Cardiac fibroblast (primary cell): ENCODE measurements at places on chromosomes 6 and 20.

DNA sequence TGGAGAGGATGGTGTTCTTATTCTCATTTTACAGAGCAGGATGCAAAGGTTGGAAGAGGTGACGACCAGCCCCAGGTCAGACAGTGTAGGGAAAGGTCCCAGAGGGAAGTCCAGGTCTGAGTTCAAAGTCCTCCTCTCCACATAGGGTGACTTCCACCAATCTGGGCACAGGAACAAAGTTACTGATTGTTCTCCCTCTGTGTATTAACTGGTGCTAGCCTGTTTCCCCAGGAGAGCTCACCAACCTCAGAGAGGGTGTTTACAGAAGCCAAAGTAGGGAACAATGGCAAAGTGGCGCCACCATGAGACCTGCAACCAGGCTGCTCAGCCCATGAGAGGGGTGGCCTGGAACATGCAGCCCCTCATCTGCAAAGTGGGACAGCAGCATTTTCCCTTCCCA is 16.8 kb upstream of the SIRPB1 start:
- no peak for DNase-seq

GRCh38 chr20:12695937-12696336 is 312.8 kb upstream of the SPTLC3 start:
- DNase-seq: no peak

GRCh38 chr6:136007345-136007744 is 155.8 kb downstream of the PDE7B start:
- DNase-seq: no peak

GRCh38 chr6:44381739-44382138 is 5.8 kb upstream of the CDC5L start:
- DNase-seq: peak; percentile 31

DNA sequence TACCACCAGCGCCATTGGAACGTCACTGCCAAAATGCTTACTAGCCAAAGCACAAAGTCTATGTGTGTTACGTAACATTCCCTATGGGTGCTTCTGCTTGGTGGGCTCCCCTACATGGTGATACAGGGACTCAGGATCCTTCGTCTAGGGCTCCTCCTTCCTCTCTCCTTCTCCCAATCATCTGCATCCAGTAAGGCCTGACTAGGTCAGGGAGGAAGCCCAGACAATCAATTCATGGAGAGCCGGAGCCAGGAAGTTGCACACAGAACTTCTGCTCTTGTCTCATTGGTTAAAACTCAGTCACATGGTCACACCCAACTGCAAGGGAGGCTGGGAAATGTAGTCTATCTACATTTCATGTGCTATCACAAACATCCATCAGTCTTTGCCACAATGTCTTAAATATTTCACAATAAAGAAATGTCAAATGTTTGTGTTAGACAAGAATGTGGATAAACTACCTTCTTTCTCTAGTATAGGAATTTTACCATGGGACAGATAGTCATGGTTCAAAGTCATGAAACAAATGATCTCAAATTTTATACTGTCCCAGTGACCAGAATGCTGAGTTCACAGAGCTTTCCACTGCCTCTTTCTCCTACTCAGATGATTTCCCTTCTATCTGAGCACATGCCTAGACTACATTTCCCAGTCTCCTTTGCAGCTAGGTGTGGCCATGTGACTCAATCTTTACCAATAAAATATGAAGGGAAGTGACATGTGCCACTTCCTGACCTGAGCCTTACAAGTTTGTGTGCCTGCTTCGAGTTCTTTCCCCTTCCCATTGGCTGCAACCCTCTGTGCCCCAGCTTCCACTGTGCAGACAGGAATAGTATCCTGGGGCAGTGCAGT is 9.3 kb upstream of the KCNK15 start:
- peak; percentile 90 for DNase-seq

DNA sequence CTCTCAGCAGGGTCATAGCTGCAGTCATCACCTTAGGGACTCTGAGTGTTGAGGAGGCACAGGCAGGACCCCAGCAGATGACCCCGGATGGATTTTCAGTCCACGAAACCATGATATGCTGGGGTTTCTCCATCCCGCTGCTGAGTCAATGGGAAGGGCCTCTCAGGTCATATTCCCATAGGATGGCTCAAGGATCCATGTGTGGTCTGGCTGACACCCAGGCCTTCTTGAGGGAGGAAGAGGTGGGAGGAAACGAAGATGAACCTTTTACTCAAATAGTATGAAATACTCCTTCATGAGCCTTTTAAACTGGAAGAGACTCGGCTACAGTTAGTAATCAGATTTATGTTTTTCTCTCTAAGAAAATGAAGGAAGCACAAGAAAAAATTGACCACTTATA is 10.3 kb upstream of the RALY start:
- DNase-seq: peak; percentile 22

- DNase-seq: no peak
Measured at GRCh38 chr20:34642009-34642408, 34.9 kb downstream of the PIGU start.

DNA sequence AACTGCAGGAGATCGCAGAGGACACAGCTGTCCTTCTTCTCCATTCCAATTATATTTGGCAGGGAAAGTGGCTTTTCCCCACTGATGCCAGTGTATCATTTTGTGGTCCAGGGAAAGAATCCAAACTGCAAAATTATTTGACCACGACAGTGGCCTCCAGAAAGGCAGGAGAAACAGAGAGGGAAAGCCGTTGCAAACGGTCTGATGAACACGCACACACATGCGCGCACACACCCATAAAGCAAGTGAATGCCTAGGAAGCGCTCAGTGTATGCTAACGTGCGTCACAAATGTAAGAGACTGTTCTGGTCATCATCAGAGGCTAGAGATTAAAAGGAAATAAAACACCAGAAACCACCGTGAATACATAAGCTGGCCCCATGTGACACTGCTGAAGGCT is 54.0 kb downstream of the NPEPL1 start:
- DNase-seq: no peak

DNA sequence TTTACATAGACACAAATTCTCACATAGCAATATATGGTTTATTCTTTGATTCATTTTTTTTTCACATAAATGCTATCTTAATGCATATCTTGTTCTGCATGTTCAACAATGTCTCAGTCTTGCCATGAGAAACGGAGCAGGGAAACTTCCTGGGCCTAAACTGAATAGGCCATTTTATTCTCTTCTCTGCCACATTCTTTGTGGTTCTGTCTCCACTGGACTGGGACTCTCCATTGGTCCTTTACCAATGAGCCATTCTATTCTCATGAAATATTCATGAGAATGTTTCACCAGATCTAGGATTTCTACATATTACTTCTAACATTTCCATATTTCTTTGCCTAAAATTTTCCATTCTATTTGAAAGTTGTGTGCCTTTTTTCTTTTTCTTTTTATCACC is 42.8 kb downstream of the LAMA2 start:
- no peak for DNase-seq

DNA sequence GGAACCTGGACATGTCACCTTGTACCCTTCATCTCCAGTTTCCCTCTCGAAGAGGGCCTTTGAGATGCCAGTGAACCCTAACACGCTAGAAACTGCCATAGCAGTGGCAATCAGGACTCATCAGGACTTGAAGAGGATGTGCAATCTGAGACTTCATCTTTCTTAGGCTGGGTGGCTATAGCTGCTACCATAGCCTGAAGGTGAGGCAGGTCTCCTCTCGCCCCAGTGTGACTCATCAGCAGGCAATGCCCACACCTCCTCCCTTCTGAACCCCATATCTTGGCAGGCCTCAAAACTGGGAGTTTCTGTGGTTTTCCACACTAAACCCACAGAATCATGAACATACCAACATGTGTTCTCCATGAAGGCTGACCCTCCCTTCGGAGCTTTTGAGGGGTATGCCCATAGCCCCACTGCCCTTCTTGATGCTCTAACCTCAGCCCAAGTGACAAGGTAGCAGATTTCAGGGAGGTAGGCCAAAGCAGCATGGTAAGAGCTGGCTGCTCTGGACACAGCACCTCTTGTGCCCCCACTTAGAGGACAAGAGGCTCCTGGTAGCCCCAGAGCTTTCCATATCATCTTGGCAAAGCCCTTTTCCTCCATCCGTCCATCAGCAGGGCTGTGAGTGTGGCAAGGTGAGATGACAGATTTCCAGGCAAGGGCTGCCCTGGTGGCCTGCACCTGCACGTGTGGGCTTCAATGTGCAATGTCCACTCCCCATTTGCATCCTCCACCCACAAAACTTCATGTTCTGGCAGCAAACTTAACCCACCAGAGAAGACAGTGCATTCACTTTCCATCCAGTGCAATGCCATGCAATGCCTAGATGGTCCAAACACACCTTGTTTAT is 2.6 kb downstream of the BLCAP start:
- no peak for DNase-seq

GRCh38 chr6:132132924-132133639 is 181.9 kb upstream of the CCN2 start:
- peak; percentile 51 for DNase-seq

DNA sequence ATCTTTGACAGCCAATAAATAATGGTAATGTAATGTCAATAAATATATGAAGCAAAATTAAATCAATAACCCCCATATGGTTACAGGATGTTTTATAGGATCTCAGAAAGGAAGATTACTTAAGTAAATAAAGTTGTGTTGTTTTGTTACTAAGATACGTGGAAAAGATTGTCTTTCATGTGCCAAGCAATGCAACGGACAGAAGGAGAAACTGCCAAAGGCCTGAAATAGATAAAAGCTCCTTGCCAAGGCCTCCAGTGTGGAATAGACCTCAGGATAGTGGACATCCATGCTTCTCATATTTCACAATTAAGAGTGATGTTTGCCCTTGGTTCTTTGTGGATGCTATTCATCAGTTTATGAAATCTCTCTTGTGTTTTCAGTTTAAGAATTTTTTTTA is 16.4 kb upstream of the FNDC1 start:
- no peak for DNase-seq

GRCh38 chr20:1998715-1999114 is 4.9 kb upstream of the PDYN start:
- DNase-seq: no peak

DNA sequence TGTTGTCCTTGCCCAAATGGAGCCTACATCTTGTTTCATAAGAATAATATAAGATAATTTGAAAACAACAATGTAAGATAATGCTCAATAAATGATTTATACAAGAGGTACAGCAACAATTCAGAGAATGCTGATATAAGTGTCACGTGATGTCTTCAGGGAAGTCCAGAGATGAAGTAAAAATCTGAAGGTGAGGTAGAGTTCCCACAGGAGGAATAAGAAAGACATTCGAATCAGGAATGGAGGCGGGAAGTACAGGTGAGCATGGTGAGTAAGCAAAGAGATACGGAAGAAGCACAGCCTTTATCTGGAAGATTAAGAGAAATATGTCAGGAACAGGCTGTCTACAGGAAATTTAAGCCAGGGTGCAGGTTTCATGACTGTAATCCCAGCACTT is 165.9 kb upstream of the MARCKS start:
- DNase-seq: no peak

DNA sequence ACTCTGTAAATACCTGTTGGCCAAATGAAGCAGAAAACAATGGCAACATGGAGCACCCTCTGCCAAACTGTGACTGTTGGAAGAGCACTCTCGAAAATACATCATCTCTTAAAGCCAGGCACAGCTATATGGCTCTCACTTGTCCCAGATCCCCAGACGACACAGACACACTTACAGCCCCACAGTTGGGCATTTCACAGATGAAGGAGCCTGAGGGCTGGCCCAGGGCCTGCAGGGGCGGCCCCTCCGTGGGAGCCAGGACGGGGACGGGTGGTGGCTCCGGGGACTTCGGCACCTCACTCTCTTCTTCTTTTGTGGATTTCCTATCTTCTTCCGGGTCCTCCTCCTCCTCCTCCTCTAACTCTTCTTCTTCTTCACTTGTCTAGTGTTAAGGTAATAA is 18.4 kb upstream of the MRPS10 start:
- DNase-seq: no peak

DNA sequence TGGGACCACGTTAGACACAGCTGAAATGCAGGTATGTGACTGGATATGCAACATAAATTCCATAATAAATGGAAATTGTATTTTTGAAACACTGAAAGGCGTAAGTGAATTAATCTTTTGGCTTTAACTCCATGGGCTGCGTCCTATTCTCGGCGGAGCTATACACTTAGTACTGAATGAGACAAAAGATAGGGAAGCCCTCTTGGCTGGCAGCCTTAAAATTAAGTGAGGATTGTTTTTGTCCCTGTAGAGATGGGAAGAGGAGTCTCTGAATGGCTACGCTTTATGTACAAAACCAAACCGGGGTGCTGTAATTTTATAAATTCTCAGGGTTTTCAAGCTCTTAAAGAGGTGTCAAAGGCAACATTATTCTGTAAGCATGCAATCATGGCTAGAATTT is 429.8 kb downstream of the QKI start:
- no peak for DNase-seq

- no peak for DNase-seq
Measured at GRCh38 chr6:131574686-131575085, 1.7 kb downstream of the ARG1 start.

- no peak for DNase-seq
Measured at GRCh38 chr6:66418906-66419305, 711.9 kb upstream of the EYS start.

DNA sequence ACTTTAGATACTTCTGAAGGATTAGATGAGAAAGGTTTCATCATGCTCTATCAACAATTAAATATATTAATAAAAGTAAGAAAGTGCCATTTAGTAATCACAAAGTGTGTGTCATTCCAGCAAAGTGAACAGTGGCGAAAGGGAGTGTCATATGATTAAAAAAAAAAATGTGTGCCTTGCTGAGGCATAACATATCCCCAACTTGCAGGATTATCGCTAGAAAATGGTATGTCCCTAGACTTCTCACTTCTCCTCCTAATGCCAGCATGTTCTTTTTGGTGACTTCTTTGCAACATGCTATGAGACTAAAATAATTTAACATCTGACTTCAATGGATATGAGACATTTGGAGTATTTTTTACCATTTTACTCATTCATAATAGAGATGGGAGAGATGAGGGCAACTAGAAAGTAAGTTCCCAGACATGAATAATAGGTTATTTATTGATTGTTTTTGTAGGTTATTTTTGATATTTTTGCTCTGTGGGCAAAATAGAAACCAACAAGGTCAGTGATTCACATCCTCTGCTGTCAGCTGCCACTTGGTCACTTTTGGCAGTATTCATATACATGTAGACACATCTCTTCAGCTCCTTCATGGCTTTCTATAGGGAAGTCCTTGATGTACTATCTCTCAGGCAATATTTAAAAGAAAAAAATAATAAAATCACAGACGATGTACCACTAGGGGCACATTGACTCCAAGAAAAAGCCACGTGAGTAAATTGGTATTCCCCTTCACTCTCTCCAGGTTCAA is 370.1 kb downstream of the BMP2 start:
- DNase-seq: no peak

DNA sequence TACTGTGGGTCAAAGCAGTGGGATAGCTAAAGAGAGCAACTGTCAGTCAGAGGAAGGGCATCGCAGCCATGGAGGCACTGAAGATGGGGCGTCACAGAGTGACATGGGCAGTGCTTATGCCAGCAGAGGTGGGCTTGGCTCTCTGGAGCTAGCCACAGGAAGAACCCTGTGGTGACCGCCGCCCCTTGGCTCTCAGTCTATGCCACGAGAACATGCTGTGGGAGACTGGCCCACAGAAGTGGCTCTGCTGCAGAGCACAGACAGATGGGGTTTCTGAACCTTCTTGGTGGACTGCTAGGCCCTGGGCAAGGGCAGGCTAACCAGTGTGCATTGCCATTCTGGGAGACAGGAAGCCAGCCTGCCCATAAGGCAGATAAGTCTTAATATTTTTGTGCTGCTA is 290.0 kb upstream of the SUPT3H start:
- no peak for DNase-seq

GRCh38 chr6:24569811-24570210 is 75.0 kb downstream of the ALDH5A1 start:
- no peak for DNase-seq

GRCh38 chr6:111011360-111012142 is 29.7 kb downstream of the RPF2 start:
- DNase-seq: peak; percentile 62
